Activated gamma-delta T cell treated with Interleukin-2 at 50 U/mL for 16 hours (primary cell): ENCODE measurements at places on chromosomes 4 and X.

- no peak for DNase-seq
These were observed 4.5 kb downstream of the CXXC4 start for GRCh38 chr4:104490096-104490769.

GRCh38 chrX:153782313-153782712, 1.5 kb downstream of the SRPK3 start:
- no peak for DNase-seq

DNA sequence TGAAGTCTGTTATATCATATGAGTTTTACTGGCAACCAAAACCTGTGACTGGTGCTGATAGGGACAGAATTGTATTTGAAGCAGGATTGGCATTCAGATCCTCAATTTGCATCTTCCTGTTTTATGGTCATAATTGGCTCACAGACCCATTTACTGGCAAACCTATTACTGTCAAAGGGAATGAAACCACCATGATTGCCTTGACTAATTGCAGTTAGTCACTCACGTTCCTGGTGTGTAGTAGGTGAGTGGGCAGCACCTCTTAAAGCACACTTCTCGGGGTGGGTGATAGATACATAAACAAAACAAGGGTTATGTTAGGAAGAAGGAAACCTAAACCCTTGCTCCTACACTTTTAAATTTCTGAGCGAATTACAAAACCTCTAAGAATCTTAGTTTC, 81.0 kb downstream of the PPEF2 start:
- no peak for DNase-seq

- no peak for DNase-seq
These were observed 272.9 kb downstream of the CFAP299 start for GRCh38 chr4:80608281-80608980.

DNA sequence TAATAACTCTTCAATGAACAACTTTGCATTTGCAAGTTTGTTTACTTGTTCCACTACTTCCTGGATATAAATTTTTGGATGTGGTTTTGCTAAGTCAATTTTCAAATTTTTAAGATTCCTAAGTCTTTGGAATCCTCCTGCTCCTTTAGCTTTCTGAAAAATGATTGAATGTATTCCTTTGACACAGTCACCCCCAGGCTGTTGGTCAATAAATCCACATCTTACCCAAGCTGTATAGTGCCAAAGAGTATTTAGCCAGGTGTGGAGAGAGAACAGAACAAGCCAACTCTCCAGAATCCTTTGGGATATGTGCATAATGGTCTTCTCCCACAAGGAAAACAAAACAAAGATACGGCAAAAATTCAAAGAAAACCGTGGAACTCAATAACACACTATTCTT, 56.9 kb upstream of the INTU start:
- DNase-seq = no peak

GRCh38 chrX:135213200-135213844, 38.5 kb upstream of the ETDA start:
- no peak for DNase-seq

GRCh38 chr4:2932321-2932950, 30.8 kb downstream of the NOP14 start:
- DNase-seq = no peak

DNA sequence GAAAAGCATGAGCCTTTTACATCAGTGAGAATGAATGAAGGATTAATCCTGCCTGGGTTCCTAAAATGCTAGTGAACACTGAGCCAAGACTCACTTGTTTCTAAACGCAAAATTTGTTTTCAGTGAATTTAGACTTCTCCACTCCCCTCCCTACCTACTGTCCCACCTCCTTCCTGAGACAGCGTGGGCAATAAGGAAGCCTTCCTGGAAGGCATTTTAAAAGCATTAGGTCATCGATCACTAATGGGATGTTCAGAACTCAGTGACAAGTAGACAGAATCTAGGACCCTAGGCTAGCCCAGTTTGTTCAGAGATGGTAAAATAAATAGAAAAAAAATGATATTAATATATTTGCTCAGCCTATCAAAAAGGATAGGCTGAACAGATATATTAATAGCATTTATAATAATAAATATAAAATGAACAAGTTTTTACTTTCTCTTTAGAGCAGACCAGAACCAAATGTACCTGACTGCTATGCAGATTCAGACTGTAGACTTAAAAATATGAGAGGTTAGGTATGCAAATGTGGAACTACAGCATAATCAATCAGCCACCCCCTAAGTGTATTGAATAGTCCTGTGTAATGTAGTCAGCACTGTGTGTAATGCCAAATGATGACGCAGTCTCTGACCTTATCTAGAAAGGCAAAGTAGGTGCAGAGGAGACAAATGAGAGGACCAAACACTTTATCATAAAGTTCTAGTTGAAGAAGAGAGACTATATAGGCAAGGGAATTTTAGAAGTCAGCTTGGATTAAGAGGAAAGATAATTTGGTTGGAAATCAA, 331.1 kb downstream of the GPAT3 start:
- DNase-seq = no peak

GRCh38 chr4:6343939-6344408, 74.3 kb downstream of the WFS1 start:
- DNase-seq = no peak

GRCh38 chr4:105652286-105652888, 56.1 kb downstream of the INTS12 start:
- DNase-seq = no peak

DNA sequence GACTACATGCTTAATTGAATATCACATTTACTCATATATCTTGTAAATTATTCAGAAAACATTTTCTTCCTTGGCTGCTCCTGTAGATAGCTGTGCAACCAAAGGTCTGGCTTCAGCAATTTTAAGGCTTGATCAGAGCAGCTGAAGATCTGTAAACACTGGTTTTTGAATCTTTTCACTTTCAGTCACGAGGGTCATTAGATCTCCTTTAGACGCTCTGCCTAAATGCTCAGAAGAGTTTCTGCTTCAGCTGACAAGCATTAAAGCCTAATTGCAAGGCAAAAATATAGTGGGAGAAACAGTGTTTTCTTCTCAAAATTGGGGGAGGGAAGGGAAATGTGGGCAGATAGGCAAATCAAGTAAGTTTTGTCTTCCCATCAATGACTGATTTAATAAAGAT, 25.7 kb downstream of the TRPC5 start:
- DNase-seq = no peak

GRCh38 chr4:99893839-99894160, 427 bp downstream of the LAMTOR3 start:
- no peak for DNase-seq

GRCh38 chr4:55546506-55546755, 278 bp downstream of the CLOCK start:
- no peak for DNase-seq

DNA sequence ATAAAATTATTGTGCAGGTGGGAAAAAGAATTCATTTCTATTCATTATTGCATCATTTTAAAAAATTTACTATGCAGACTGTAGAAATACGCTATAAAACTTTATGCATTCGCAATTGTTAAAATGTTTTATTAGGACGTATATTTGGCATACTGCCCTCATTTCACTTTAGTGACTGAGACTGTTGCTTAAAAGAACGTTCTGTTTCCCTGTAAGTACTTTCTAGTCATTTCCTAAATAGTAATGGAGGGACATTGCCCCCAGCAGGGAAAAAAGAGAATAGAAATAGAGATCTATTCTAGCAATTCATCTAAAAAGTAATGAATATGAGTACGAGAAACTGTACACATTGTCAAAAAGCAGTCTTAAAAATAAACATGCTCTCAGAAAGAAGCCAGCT, 1295.8 kb upstream of the TENM3 start:
- DNase-seq = no peak

GRCh38 chr4:24056289-24056688, 166.4 kb upstream of the PPARGC1A start:
- no peak for DNase-seq

GRCh38 chr4:109683621-109684253, 19.5 kb downstream of the CASP6 start:
- DNase-seq = no peak

- no peak for DNase-seq
These were observed 110.4 kb downstream of the UBE2K start for GRCh38 chr4:39808231-39808749.

- DNase-seq = no peak
These were observed 18.8 kb upstream of the PPP2R2C start for GRCh38 chr4:6491235-6491634.

GRCh38 chrX:53190363-53190960, 34.5 kb downstream of the KDM5C start:
- DNase-seq = no peak

- no peak for DNase-seq
These were observed 38.8 kb downstream of the FGF2 start for GRCh38 chr4:122865425-122865824.

DNA sequence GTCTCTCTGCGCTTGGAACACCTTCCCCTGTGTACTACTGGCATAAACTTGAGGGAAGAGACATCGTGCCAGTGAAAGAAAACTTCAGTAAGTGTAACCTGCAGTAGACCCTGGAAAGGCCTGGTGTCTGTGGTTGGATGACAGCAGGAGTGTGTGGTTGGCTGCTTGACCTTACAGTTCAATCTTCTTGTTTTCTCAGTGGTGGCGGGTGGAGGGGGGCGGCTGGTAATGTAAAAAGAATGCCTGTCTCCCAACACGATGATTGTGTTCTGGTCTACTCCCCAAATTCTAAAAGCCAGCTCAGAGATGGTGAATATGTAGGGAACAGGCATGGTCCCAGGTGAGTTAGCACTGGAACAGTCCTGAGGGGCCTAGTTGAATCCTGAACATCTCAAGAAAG, 18.6 kb downstream of the PSMD10 start:
- no peak for DNase-seq

DNA sequence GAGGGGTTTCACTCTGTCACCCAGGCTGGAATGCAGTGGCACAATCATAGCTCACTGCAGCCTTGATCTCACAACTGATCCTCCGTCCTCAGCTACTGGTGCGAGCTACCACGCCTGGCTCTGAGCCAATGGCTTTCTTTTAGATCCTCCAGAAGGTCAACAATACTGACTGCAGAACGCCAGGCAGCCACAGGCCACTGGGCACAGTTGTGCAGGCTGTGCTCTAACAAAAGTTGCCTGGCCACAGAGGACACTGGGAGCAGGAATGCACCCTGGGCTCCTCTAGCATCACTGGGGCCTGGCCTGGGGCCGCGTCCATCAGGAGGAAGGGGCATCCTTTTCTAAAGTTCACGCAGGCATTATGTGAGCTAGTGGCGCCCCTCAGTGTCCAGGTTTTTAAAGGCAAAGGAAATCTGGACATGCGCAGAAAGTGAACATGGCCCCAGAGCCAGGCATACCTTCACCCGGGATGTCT, 14.9 kb upstream of the PORCN start:
- no peak for DNase-seq

DNA sequence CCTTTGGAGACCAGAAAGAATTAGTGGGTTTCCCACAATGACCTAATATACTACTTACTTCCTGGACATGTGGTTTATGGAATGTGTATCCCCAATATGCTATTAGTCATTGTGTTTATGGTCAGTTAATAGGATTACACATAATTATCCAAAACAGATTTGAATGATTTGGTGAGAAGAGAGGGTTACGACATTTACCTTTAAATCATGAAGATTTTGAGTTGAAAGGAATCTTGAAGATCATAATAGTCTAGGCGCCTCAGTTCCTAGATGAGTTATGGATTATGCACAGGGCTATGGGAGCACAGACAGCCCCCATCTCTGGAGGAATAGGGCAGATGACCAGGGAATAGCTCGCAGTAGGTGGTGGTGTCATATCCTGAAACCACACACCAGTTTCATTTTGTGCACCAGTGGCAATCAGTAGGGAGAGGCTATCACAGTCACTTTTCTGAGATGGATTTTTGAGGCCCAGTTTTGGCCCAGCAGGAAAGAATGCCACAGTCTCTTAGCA, 61.3 kb downstream of the SEPTIN11 start:
- DNase-seq = no peak

GRCh38 chrX:76253432-76253831, 80.6 kb downstream of the PBDC1 start:
- DNase-seq = peak; percentile 17

- DNase-seq = no peak
These were observed 552 bp downstream of the SLC25A14 start for GRCh38 chrX:130340271-130340670.

DNA sequence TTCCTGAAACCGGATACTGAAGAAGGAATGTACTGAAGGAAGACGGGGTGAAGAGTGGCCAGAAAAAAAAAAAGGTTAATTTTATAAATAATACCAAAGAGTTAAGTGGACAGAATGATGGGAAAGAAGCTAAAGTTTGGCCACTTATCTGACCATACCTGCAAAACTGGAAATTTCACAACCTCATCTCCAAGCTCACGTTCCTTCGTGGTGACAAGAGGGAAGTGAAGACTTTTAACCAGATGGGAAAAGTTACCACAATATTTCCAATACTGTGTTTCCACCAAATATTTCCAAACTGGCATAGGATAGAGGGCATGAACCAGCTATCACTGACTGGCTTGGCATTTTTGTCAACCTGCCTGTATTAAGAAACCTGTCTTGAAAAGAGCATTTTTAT, 56.4 kb downstream of the MAML3 start:
- no peak for DNase-seq

- DNase-seq = no peak
These were observed 13.4 kb downstream of the MAML3 start for GRCh38 chr4:140140566-140140965.

GRCh38 chr4:153259661-153260060, 55.4 kb downstream of the TRIM2 start:
- DNase-seq = no peak

GRCh38 chr4:15164571-15164970, 162.3 kb downstream of the CPEB2 start:
- DNase-seq = no peak

DNA sequence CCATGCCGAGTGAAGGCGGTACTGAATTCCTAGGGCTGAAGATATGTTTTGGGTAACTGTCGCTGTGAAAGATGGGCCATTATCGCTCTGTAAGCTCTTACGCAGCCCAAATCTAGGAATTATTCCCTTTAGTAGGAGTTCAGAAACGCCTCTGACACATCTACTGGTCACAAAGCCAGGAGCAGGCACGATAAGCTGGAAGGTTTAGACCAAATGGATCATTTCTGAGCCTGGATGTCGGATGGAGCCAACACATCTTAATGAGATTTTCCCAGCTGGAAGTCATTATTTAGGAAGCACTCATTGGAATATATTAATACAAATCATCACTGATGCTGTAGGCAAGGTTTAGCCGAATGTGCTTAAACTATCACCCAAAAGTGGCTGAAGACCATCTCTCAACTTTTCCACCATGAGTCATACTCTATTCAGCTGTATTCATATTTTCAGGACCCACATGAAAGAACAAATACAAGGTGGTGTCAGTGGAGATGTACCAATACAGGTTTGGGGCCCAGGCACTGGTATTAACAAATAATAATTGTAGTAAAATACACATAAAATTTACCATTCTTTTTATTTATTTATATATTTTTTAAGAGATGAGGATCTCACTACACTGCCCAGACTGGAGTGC, 34.2 kb upstream of the ATRX start:
- DNase-seq = no peak

DNA sequence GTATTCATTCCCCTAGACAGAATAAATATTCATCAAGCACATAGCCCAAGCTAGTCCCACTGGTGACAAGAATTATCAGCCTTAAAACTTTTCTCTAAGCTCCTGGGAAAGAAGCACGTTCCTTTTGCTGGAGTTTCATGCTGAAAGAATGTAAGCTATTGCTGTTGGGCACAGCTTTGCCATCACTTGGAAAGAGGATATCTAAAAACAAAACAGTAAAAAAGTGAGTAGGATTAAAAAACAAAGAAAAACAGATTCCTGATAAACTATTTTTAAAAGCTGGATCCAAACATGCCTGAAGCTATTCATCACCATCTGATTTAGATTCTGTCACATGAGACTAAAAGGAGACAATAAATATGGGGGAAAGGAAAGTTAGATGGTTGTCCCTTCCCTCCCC, 176.8 kb downstream of the SCFD2 start:
- no peak for DNase-seq

GRCh38 chr4:188975271-188975670, 836.0 kb downstream of the TRIML1 start:
- DNase-seq = no peak
